ENCODE measurements at places on chromosomes 4 and X. TPM values are rescaled to one million over a fixed set of nuclear protein-coding genes. Genes with fewer than 3 reads are reported as not detected.
A peak's percentile ranks its signal among the peaks of the same experiment; 100 is the strongest.

GRCh38 chrX:19272452-19272851 is 71.3 kb upstream of the PDHA1 start:
- DNase-seq = no peak

The P2RY8 gene
- total RNA-seq = 1.3 TPM

GRCh38 chr4:98784947-98785706 is 126.7 kb upstream of the TSPAN5 start:
- no peak for DNase-seq

GRCh38 chr4:114768501-114768900 is 169.9 kb downstream of the UGT8 start:
- no peak for DNase-seq

DNA sequence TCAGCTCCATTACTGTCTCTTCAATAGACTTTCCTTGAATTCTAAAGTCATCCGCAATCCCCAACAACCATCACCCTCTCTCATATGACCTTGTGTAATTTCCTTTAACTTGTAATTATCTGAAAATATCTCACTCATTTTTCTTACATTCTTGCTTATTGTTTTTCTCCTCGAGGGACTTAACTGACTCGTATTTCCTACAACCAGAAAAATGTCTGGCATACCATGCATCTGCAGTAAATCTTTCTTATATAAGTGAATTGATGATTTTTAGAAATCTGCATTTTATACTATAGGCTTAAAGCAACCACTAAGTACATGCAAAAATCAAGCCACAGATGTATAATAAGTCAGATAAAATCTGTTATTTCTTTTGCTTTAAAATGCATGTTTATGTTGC is 276.7 kb downstream of the UNC5C start:
- DNase-seq = no peak

- DNase-seq = no peak
Observed at GRCh38 chr4:123167931-123168330, 228.7 kb upstream of the SPRY1 start.

The RBM46 gene
- total RNA-seq = not detected

The VEGFD gene
- total RNA-seq = 2.5 TPM

The EXOC1L gene
- not detected for total RNA-seq

- no peak for DNase-seq
Observed at GRCh38 chr4:78704981-78705683, 71.0 kb upstream of the BMP2K start.

The SYP gene
- total RNA-seq = 6.4 TPM

GRCh38 chr4:185504098-185505047 is 30.9 kb downstream of the PDLIM3 start:
- DNase-seq = peak; percentile 77

DNA sequence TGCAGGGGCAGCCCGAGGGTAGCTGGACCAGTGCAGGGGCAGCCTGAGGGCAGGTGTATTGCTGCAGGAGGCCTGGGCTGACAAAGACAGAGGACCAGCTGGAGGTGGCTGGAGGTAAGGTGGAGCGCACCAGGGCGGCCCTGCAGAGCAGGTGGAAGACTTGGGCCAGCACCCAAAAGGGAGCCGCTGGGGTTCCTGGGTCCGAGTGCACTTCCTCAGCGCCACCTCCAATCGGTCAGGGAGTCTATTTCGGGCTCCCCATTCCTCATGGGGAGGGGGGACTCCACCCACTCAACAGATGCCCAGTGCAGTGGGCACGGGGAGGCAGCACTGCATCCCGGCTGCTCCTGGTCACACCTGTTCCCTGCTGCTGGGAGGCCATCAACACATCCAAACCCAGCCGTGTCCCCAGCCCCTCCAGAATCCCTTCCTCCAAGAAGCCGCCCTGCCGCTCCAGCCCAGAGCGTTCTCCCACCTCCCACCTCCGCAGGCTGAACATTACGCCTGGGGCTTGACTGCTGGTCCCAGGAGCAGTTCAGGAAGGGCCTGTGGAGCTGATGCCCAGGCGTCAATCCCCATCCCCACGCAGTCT is 1.5 kb downstream of the LRPAP1 start:
- DNase-seq = no peak

The DCAF4L1 gene
- total RNA-seq = 0.05 TPM

DNA sequence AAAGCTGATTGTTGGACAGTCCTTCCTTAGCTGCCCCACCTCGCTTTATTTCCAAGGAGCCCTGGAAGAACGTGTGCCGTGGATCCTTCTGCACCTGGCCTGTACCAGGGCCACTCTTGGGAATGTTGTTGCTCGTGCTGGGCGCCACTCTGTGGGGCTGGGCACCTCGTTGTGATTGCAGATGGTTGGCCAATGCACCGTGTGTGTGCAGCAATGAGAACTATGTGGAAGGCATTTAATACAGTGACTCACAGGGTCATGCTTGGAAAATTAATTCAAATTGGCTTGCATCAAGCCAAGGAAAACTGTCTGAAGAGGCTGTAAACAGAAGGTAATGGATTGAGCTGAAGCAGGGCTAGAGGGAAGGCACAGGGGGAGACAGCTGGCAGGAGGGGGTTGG is 37.0 kb upstream of the CD99L2 start:
- DNase-seq = no peak

GRCh38 chr4:26088433-26088928 is 174.5 kb downstream of the SMIM20 start:
- no peak for DNase-seq

Data from colonic mucosa (tissue), 4 donors.